ENCODE measurements at places on chromosomes 1 and 21.

DNA sequence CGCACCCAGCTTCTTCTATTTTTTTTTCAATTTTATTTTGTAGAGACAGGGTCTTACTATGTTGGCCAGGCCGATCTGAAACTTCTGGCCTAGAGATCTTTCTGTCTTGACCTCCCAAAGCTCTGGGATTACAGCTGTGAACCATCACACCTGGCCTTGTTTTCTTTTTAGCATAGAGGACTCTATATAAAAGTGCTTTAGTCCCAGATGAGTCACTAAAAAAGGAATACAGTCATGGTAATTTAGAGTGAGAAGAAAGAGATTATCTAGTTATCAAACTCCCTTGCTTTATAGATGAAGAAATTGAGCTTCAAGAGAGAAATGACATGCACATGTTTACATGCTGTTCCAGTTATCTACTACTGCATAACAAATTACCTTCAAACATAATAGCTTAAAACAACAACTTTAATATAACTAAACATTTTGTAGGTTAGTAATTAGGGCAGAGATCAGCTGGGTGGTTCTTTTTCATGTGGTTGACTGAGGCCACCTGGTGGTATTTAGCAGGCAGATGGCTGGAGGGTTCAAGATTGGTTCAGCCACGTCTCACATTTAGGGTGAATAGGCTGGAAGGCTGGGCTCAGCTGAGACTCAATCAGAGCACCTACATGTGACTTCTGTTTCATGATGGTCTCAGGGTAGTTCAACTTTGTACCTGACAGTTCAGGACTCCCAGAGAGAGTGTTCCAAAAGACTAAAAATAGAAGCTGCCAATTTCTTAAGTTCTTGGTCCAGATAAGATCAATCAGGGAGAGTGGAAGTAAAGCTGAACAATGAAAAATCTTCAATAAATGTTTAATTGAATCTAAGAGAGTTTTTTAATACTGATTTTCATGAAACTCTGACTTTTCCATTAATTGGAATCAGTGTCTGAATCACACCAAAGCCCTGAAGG, 16.9 kb upstream of the MTF2 start:
- no peak for DNase-seq

- DNase-seq: no peak
Measured at GRCh38 chr1:203227371-203228083, 1.9 kb downstream of the CHIT1 start.

GRCh38 chr21:26099610-26100219, 70.9 kb downstream of the APP start:
- DNase-seq: peak; percentile 82

DNA sequence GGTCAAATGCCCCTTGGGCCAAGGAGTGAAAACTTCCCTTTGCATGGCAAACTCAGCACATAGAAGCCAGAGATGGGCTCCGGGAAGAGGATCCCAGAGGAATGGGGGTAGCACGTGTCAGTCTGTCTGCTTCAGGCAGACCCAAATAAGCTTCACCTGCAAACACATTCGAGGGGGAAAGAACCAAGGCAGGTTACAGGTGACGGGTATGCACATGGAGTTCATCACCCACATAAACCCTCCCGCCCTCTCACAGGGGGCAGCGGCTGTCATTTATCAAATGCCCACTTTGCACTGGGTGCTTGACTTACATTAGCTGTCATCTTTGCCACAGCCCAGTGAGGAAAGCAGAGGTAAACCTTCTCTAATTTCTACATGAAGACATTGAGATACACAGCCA, 73.0 kb upstream of the TLR5 start:
- no peak for DNase-seq

GRCh38 chr1:43220905-43221778, 48.6 kb upstream of the TMEM125 start:
- no peak for DNase-seq

DNA sequence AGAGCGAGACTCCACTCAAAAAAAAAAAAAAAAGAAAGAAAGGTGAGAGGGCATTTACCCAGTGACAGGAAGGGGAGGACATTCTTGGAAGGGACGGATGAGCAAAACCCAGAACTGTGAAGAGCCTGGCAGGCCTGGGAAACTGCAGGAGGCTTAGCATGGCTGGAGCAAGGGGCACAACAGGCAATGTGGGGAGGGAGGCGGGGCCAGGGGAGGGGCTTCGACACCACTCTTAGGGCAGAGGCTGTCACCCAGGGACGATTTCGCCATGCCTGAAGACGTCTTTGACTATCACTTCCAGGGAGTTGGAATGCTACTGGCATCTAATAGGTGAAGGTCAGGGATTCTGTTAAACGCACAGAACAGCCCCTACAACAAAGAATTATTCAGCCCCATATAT, 184.0 kb downstream of the HUNK start:
- DNase-seq: no peak

DNA sequence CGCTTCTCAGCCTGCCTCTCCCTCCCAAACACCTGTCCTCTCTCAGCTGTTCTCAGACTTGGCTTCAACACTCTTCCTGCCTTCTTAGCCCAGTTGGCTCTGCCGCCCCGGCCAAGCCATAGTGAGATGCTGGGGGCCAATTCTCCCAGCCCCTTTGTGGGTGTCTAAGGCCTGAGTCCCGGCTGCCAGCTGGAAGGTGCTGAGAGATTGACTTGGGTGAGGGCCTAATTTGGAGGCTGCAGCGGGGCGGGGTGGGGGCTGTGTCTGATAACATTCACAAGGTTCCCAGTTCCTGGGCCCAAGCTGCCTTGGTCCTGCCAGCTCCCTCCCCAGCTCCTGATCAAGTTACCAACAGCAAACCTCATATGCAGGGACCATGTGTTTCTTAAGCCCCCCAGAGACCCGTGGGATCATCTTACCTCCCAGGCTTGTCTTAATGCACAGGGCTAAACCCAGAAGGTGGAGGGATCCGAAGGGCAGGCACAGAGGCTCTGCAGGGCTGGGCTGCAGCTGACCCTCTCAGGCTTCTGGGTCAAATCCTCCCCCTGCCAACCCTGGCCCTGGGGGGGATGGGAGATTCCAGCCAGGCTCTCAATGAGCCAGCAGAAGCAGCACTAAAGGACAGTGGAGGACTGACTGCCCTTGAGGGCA, 9.8 kb downstream of the INKA2 start:
- no peak for DNase-seq

DNA sequence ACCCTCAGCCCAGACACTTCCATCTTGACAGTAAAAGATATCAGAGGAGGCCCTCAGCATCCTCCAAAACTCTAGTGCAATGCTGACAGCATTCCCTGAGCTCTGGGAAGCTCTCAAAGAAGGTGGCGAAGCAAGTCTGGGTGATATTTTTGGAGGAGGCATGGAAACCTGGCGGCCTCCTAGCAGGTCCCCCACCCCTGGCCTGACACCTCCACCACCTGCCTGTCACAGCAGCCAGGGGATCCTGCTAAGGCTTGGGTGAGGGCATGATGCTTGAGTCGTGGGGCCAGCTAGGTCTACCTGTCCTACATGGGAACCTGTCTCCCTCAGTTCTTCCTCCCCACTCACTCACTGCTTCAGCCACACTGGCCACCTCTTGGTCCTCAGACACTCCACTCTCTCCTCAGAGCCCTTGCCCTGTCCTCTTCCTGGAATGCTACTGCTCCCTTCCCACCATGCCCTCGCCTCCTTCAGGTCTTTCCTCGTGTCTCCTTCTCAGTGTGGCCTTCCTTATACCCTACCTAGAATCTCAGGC, 8.5 kb downstream of the DHRS3 start:
- no peak for DNase-seq

- DNase-seq: no peak
Measured at GRCh38 chr1:212512816-212513559, 80.3 kb downstream of the NENF start.

- DNase-seq: no peak
Measured at GRCh38 chr1:203196371-203196770, 9.9 kb upstream of the CHI3L1 start.

DNA sequence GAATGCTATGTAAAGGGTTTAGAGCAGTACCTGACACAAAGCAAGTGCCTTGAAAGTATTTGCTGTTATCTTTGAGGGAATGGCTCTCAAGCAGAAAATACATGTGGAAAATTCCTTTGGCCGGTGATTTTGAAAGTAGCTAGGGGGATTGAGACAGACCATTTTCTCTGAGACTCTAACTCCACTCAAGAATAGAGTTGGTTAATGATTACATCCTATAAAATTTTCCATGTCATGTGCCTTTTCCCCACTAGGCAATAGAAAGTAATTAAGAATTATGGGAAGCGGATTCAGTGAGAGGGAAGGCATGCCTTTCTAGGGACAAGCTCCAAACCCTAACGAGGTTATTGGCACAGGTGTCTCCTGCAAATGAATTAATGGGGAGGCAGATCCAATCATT, 276.0 kb downstream of the GPATCH2 start:
- DNase-seq: no peak

DNA sequence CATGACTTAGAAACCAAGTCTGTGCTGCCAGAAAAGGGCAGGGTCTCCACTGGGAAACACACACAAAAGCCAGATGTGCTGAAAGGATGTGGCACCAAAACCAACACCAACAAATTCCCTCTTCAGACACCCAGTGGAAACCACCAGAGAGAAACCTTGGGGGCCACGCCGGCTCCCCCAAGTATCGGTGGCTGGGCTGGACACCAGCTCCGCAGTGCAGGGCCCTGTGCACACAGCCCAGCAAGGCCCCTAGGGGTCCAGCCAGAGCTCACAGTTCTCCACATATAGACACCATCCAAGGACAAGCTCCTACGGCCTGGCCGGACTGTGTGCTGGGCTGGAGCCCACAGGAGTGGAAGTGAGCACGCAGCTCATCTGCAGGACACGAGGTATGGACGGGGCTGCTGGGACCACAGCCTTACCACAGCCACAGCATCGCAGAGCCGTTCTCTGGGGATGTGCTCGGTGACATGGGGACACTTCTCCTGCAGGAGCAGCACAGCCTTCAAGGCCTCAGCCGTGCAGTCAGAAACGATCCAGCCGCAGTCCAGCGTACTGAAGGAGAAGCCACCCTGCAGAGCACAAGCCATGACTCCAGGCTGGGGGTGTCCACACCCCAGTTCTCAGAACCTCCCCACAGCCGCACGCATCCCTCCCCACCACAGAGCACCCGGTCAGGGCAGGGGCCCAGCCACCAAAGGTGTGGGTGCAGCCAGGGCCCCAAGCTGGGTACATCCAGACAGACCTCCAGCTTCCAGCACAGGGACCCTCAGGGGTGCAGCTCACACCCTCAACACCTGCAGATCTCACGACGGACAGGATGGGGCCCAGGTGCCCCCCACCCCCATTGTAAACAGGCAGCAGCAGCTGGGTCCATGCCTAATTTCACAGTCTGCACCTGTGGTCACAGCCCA, 21.3 kb downstream of the LSS start:
- DNase-seq: no peak

- DNase-seq: peak; percentile 23
Measured at GRCh38 chr1:59879574-59879973, 47.0 kb downstream of the CYP2J2 start.

GRCh38 chr1:197808880-197809279, 33.6 kb upstream of the DENND1B start:
- DNase-seq: no peak

GRCh38 chr1:201676197-201676596, 137.3 kb downstream of the NAV1 start:
- no peak for DNase-seq

DNA sequence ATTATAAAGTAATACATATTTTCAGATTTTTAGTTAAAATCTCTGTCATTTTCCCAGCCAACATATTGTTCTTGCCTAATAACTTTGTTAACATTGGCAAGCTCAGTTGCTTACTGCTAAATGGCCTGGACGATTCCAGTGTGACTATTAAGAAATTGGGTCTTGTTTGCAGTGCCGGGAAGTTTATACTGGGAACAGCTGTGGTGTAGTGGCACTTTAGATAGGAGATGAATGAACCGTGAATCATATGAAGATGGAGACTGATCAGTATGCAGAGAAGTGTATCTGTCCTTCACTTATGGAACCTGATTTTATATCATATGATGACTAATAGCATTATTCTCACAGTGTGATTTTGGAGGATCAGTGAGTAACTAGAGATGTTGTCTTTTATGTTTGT, 3.3 kb downstream of the CHRM3 start:
- no peak for DNase-seq

GRCh38 chr1:38088366-38088765, 41.8 kb upstream of the POU3F1 start:
- DNase-seq: no peak

GRCh38 chr1:193325042-193325441, 138.6 kb upstream of the B3GALT2 start:
- DNase-seq: no peak

GRCh38 chr1:214590696-214591095, 12.3 kb upstream of the CENPF start:
- no peak for DNase-seq

GRCh38 chr1:204450461-204451257, 39.0 kb upstream of the PPP1R15B start:
- DNase-seq: no peak

DNA sequence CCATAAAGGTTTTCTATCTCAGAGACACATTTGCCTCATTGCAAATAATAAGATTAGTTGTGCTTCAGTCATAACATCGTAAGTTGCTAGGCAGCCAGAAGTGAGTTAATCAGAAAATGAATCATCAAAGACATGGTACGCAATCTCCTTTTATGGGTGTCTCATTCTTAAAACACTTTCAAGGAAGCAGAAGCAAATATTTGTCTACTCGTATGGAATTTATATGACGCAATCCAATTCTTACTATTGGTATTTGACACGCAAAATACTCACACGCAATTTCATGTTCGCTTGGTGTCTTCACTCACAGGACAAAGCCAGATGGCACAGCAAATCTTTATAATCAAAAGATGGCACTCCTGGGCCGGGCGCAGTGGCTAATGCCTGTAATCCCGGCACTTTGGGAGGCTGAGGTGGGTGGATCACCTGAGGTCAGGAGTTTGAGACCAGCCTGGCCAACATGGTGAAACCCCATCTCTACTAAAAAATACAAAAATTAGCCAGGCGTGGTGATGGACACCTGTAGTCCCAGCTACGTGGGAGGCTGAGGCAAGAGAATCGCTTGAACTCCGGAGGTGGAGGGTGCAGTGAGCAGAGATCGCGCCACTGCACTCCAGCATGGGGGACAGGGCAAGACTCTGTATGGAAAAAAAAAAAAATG, 56.4 kb downstream of the HLCS start:
- DNase-seq: peak; percentile 98

DNA sequence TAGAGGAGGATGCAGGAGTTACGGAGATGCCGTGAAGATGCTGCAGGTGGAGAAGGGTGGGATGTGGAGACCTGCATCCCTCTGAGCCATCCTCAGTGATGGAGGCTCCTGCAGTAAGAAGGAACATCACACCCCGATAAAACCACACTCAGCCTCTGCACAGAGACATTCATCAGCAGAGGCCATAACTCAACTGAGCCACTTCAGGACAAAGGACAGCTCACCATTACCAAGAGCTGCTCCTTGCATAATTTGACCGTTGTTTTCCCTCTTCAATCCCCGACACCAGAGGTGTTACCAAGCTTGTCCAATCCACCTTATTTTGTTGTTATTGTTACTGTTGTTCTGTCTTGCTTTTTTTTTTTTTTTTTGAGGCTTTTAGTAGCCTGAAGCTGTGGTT, 543.9 kb downstream of the AJAP1 start:
- DNase-seq: no peak
